Astrocyte of the spinal cord (primary cell): ENCODE measurements at places on chromosomes 6 and 20.

- no peak for DNase-seq
Observed at GRCh38 chr6:88493717-88494116, 327.6 kb upstream of the CNR1 start.

- peak; percentile 31 for DNase-seq
Observed at GRCh38 chr6:142301651-142302391, at the start of gene ADGRG6. ADGRG6 (plus strand) TSS chr6:142302007; CDS start chr6:142302330, 323 bp downstream.

DNA sequence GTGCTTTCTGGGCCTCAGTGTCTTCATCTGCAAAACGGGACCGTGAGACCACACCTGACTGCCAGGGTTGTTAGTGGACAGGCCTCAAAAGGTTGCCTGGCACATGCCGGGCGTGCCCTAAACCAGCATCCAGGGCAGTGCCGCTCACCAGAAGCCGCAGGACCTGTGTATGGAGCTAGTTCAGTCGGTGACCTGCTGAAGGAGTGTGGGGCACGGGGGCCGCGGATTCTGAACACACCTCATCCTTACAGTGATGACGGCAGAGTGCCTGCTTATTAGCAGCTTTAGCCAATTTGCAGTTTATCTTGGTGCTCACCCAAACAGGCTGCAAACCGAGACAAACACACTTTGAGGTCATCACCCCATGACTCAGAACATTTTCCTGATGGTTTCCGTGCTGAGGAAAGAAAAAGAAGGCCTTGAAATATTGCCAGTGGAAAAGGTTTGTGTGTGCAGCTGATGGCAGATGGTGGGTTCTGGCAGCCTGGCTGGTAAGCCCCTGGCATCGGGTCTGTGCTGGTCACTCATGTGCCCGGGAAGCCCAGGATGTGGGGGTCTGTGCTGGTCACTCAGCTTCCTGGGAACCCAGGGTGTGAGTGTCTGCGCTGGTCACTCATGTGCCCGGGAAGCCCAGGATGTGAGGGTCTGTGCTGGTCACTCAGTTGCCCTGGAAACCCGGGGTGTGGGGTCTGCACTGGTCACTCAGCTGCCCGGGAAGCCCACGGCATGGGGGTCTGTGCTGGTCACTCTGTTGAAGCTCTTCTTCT lies 153.8 kb downstream of the ERMARD start:
- peak; percentile 62 for DNase-seq

- peak; percentile 40 for DNase-seq
Observed at GRCh38 chr6:39980839-39981580, 46.7 kb upstream of the MOCS1 start.

GRCh38 chr6:135053406-135053805 lies 1.2 kb downstream of the HBS1L start:
- no peak for DNase-seq

GRCh38 chr6:87436435-87436834 lies 28.7 kb downstream of the CFAP206 start:
- peak; percentile 72 for DNase-seq

GRCh38 chr6:107196152-107196551 lies 80.8 kb upstream of the BEND3 start:
- DNase-seq = no peak

GRCh38 chr6:99349171-99350141 lies at the start of gene FAXC:
FAXC (minus strand) TSS chr6:99349674; CDS start chr6:99349372, 302 bp downstream.
- DNase-seq = no peak

- DNase-seq = no peak
Observed at GRCh38 chr20:62816031-62816883, 593 bp upstream of the COL9A3 start.

- no peak for DNase-seq
Observed at GRCh38 chr20:40875116-40876085, 153.2 kb upstream of the TOP1 start.

DNA sequence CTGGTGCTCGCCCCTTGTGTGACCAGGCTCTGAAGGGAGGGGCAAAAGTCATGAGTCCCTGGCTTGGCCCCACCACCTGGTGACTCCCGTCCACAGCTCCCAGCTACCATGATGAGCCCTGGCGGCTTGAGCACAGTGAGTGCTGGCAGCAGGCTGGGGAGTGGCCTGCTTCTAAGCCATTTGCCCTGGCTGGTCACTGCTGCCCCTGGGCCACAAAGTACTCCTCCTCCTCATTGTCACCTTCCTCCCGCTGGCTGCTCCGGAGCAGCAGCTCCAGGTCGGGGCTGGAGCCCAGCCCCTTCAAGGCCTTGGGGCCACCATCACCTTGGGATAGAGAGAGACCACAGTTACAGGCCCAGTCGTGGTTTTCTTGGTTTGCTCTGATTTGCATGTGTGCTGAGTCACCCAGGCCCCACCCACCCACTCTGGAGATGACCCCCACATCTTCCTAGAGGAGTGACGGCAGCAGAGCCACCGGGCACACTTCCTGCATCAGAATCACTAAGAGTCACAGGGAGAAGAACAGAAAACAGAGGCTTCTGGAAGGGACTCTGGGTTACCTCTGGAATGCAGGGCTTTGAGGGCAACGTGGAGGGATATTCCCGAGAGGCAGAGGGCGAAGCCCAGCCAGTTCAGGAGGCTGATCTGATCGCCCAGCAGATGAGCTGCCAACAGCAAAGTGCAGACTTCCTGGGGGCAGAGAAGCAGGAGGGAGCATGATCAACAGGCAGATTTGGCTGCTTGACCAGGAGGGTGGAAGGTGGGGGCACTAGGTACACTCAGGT lies 42.1 kb upstream of the CDH22 start:
- peak; percentile 95 for DNase-seq

GRCh38 chr20:31670371-31671228 lies 32.9 kb downstream of the COX4I2 start:
- peak; percentile 49 for DNase-seq

GRCh38 chr6:167089243-167090142 lies 33.4 kb upstream of the CCR6 start:
- DNase-seq = no peak

- no peak for DNase-seq
Observed at GRCh38 chr6:20061952-20062351, 150.3 kb downstream of the MBOAT1 start.

DNA sequence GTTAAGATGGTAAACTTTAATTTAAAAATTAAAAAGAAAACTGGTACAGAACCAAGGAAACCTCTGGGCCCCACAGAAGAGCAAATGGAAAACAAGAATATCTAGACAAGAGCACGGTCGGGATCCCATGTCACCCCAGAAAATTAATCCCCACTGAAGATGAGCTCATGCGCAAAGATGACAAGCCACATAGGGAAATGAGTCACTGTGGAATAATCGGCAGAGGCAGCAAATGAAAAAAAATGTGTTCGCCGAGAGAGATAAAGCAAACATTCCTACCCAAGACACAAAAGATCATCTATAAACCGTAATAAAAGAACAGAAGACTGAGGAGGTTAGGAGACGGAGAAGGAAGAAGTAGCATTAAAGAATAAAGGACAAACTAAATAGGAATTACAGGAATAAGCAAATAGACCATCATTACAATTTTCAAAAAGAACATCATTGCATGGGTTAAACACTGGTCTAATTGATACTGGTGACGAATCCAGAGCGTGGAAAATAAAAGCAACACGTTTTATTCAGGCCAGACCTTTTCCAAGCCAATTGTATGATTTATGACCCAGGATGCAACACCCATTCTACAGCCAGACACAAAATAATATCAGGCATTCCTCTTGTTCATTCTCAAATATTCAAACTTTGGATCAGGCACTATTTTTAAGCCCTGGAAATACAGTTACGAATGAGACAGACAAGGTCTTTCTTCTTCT lies 138.0 kb upstream of the ARID1B start:
- no peak for DNase-seq

DNA sequence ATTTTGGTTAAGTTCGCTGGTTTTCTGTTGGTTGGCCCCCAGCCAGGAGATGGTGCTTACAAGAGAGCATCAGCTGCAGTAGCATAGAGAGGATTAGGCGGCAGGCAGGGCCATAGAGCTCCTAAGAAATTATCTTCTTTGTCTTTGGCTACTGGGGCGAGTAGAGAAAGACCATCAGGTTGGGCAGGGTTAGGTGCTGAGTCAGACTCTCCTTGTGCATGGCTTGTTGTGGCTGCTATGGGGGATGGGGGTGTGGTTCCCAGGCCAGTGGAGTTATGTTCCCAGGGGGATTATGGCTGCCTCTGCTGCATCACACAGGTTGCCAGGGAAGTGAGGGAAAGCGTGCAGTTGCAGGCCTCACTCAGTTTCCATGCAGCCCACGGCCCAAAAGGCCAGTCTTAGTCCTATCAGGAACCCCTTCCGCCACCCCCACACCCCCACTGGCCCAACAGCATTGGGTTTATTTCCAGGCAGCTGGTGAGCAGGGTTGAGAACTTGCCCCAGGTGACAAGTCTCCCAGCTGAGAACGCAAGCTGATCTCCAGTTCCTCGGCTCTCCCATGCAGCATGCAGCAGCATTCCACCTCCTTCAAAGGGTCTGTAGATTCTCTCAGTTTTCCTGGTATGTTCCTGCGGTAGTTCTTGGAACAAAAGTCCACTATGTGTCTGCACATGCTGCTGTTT lies 243.7 kb downstream of the UTRN start:
- peak; percentile 46 for DNase-seq

GRCh38 chr6:120966321-120966720 lies 368.0 kb downstream of the TBC1D32 start:
- DNase-seq = no peak

GRCh38 chr20:21372016-21372415 lies 25.3 kb downstream of the NKX2-4 start:
- no peak for DNase-seq

DNA sequence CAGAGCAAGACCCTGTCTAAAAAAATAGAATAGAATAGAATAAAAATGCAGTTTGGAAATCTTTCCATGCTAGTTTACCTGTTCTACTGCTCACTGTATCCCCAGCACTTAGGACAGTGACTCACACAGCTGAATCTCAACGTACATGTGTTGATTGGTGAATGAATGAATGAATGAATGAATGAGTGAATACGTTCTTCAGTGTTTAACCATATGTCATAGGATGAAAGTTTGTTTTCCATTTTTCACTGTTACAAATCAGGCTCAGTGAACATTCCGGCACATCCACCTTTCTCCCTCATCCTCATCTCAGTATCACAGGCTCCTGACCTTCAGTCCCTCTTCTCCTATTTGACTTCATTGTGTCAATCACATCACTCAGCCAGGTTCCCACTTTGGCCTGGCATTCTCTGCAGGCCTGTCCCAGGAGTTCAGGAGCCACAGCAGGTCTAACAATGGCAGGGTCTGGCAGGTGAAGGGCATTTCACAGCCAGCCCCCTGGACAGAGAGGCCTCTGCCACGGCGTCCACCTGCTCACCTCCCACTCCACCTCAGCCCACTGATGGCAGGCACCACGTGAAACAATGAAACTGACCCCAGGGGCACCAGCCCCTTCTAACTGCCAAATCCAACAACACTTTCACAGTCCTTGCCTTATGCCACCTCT lies 7.9 kb downstream of the ZC3H12D start:
- no peak for DNase-seq

DNA sequence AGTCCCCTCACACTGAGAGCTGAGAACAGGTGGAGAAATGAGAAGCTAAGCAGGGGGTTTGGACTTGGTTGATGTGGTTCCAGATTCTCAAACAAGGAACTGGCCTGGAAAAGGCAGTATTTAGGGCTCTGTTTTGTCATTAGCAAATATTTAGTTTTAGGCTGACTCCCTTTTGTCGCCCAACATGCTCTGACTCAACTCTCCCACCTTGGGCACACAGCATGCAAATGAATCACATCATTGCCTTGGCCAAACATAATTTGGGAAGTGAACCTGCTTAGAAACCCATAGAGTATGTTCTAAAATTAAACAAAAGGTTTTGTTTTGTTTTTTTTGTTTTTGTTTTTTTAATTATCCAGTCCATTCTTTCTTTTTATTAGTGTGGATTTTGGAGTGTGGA lies 9.5 kb upstream of the UQCC2 start:
- no peak for DNase-seq

DNA sequence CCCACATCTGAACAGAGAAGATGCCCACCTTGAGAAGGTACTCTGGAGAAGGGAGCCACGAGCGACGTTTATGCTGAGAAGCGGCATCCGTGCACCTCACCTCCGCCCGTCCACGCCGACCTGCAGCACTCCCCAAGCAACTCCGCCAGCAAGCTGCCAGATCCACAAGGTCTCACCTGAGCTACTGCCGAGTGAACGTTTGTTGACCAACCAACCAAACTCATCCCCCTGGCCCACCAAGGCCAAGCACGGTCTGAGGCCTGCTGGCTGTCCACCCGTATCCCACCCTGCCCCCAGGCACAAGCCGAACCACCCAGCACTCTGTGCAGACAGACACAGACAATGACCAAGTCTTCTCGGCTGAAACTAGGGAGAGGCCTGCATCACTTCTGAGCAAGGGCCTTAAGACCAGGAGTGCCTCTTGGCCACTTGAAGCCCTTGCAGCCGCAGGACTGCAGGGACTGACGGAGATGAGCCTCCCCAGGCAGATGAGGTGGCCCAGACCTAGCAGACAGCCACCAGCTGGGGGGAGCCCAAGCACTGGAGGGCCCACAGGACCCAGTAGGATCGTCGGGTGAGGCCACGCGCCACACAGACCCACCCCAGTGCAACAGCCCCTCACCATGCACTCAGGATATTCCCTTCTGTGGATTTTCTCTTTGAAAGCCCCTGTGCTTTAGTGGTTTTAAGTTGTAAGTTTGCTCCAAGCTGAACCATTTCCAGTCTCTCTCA lies 12.1 kb downstream of the TAF4 start:
- DNase-seq = no peak

- no peak for DNase-seq
Observed at GRCh38 chr20:13131688-13132087, 89.4 kb upstream of the ISM1 start.

DNA sequence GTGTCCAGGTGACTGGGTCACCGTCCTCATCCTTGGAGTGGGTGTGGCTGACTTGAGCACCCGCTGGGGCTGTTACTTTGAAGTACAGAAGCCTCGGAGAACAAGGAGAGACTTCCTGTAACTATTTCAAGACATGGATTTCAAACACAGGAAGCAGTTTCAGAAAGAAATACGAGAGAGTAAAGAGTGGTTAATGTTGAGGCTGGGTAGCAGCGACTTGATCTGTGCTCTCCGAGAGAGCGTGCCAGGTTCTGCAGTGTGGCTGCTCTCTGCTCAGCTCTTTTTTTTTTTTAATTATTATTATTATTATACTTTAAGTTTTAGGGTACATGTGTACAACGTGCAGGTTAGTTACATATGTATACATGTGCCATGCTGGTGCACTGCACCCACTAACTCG lies 17.5 kb upstream of the EFCAB8 start:
- DNase-seq = no peak

DNA sequence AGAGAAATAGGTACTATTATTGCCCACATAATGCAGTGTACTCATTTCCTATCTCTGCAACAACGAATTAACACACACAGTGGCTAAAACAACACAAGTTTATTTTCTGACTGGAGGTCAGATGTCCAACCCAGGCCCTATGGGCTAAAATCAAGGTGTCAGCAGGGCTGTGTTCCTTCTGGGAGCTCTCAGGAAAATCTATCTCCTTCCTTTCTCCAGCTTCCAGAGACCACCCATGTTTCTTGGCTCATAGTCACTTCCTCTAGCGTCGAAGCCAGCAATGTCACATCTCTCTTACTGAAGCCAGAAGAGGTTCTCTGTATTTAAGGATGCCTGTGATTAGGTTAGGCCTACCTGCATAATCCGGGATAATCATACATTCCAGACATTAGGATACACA lies 60.9 kb upstream of the TOP1 start:
- no peak for DNase-seq

- DNase-seq = no peak
Observed at GRCh38 chr6:25277386-25277785, 1.8 kb upstream of the CARMIL1 start.

GRCh38 chr6:54737247-54737646 lies 109.3 kb upstream of the FAM83B start:
- no peak for DNase-seq
